CD4-positive, alpha-beta T cell treated with Interleukin-15 for 1 hour (primary cell): ENCODE measurements at places on chromosomes 3 and 15.

DNA sequence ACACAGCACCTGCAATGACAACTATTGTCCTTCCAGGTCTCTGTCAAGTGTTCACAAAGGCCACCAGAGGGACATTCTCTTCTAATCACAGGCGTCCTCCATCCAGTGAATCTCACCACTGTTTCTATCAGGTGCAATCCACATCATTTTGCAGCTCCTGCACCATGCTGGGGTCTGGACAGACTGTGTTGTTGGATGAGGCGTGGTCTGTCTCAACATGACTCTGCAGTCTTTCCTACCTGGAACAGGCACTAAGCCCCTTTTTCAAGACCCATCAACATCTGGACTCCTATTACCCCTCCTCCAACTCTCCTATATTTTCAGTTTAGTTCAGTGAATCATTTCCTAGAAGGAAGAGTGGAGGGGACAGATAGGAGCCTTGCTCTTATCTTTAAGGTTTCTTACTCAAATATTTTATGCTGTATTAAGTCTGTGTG, 31.5 kb upstream of the VEPH1 start:
- no peak for DNase-seq

GRCh38 chr15:78906316-78906620, 33.6 kb downstream of the MORF4L1 start:
- DNase-seq, result no peak

- no peak for DNase-seq
These were observed 19.0 kb downstream of the CSPG4 start for GRCh38 chr15:75693501-75694240.

- no peak for DNase-seq
These were observed 21.9 kb downstream of the LTF start for GRCh38 chr3:46442576-46443530.

DNA sequence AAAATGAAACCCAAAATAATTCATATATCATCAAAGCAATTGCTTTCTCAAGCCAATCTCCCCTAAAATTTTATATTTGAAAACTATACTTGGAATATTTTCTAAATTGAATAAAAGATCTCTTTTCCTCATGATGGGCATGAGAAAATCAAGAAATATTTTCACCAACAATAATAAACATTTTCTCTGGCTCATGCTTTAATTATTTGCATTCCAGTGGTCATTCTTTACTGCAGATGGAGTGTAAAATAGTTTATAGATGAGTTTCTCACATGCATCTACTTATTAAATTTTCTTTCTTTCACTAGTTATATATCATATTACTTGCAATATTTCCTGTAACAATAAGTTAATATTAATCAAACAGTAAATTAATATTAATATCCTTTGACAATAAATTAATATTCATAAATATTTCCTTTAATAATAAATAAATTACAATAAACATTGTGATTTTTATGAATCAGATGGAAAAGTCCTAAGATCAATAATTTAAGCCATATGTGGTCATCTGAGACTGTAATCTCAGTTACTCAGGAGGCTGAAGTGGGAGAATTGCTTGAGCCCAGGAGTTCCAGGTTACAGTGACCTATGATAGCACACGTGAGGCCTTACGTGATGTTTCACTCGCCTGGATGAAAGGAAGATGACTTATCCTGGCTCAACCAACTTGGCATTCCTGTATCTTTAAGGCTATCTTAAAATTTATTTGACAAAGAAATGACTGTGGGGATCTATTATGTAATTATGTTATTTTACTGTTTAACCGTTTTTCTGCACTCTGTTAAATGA, 958.8 kb downstream of the ZPLD1 start:
- DNase-seq, result no peak

DNA sequence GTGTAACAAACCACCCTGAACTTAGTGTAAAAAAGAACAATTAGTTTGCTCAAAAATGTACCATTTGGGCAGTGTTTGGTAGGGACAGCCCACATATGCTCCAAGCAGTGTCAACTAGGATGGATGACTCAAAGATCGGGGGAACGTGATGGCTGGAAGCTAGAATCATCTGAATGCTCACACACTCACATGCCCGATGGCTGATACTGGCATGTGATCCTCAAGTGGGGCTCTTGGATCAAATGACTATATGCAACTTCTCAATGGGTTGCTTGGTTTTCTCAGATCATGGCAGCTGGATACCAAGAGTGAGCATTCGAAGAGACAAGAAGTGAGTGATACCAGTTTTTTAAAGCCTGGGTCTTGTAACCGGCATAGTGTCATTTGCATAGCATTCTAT, 335.9 kb upstream of the KCNMB2 start:
- DNase-seq, result no peak

GRCh38 chr3:17304969-17305368, 420.2 kb downstream of the PLCL2 start:
- no peak for DNase-seq

GRCh38 chr3:184354121-184354728, 7.2 kb downstream of the CLCN2 start:
- peak; percentile 52 for DNase-seq

GRCh38 chr15:23446215-23447106, 582 bp downstream of the GOLGA6L2 start:
- no peak for DNase-seq

DNA sequence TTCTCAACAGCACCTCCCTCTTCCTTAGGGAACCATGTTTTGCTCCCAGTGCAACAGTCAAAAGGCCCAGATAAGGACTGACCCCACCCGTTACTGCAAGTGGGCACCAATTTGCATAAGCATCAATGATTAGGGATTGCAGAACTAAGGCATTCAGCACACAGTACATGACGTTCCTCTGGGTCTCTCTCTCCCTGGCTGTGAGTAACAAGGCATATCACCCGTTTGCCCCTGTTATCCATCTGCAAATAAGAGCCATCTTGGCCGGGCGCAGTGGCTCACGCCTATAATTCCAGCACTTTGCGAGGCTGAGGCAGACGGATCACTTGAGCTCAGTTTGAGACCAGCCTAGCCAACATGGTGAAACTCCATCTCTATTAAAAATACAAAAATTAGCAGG, 18.8 kb downstream of the MAGI1 start:
- DNase-seq, result no peak

GRCh38 chr15:48722764-48723661, 77.5 kb upstream of the FBN1 start:
- no peak for DNase-seq

- no peak for DNase-seq
These were observed 73.5 kb downstream of the ATP10A start for GRCh38 chr15:25789616-25789999.

DNA sequence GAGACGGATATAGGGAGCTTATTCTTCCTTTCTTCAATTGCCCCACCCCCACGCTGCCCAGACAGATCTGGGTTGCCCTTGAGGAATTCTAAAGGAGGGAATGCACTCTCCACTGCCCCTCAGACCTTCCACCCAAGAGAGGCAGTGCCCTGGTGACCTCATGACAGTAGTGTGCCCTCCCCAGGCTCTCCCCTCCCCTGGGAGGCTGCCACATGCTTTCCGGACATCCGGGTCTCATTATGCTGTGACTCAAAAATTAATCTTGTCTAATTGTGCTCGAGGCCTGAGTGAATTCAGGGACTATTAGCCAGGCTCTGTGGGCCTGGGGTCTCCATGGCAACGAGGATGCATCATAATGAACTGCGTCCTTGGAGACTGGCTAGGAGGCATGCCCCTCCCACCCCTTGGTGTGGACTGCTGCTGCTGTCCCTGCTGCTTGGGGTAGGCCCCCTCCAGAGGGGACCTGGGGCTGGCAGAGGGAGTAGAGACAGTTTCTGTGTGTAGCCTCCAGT, 20.8 kb downstream of the CORO2B start:
- no peak for DNase-seq
